Activated naive CD8-positive, alpha-beta T cell treated with anti-CD3 and anti-CD28 coated beads for 36 hours (primary cell): ENCODE measurements at places on chromosomes 6 and 20.

- no peak for DNase-seq
Measured at GRCh38 chr6:85458184-85458583, 8.3 kb downstream of the NT5E start.

- DNase-seq: no peak
Measured at GRCh38 chr6:160041608-160042007, 72.7 kb downstream of the IGF2R start.

- no peak for DNase-seq
Measured at GRCh38 chr6:140480852-140481251, 1106.4 kb upstream of the CITED2 start.

DNA sequence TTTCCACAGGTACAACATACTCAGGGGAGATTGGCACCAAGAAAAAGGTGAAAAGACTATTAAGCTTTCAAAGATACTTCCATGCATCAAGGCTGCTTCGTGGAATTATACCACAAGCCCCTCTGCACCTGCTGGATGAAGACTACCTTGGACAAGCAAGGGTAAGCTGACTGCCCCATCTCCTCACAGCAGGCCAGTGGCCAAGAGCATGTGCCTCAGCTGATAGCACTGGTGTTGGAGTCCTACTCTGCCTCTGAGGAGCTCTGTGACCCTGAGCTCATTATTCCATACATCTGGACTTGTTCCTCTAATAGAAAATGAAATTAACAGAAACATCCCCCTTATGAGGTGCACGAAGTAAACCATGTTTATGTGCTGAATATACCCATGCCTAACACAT is 102.8 kb downstream of the MTFR2 start:
- no peak for DNase-seq

- DNase-seq: no peak
Measured at GRCh38 chr6:106617302-106617701, 12.0 kb downstream of the RTN4IP1 start.

DNA sequence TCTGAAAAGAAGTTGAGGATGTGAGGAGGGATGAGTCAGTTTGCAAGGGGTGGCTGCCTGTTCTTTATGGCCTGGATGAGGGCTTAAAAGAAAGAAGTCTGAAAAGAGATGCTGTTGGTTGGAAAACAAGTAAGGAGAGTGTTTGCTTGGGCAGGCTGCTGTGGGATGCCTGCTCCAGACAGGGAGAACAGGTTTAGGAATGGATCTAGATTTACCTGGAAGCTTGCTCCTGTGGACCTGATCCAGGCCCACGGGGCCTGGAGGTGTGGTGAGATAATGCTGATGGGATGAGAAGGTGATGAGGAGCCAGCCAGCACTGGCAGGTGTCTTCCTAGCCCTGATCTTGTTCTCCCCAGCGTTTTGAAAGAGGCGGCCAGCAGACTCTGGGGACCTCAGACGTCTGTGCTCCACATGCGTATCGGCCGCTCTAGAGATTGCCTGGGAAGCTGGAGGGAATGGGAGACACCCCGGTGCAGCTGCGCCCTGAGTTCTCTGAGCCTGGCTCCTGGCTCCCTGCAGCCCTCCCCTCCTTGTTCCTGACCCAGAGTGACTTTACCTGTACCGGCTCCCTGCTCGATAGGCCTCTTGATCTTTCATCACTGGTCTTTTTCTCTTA is 331.3 kb downstream of the ZFAND3 start:
- no peak for DNase-seq

DNA sequence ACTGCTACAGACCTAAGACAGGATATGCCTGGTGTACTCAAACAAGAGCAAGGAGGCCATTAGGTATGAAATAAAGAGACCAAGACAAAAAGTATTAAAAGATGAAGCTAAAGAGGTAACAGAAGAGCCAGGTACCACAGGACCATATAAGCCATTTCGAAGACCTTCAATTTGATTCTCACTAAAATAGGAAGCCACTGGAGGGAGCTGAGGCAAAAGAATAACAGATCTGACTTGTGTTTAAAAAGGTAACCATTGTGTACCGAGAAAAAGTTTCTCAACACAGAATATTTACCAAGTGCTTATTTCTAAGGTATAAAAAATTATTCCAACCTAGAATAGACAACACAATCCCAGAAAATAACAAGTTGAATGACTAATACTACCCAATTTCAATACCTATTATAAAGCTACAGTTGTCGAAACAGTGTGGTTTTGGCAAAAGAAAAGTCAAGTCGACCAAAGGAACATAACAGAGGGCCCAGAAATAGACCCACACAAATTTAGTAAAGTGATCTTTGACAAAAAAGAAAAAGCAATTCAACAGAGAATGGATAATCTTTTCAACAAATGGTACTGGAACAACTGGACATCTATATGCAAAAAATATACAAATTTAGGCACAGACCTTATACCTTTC is 125.3 kb upstream of the DST start:
- DNase-seq: no peak

GRCh38 chr6:167450626-167451025 is 125.7 kb downstream of the TTLL2 start:
- no peak for DNase-seq

GRCh38 chr20:41072190-41072863 is 43.7 kb downstream of the TOP1 start:
- no peak for DNase-seq

DNA sequence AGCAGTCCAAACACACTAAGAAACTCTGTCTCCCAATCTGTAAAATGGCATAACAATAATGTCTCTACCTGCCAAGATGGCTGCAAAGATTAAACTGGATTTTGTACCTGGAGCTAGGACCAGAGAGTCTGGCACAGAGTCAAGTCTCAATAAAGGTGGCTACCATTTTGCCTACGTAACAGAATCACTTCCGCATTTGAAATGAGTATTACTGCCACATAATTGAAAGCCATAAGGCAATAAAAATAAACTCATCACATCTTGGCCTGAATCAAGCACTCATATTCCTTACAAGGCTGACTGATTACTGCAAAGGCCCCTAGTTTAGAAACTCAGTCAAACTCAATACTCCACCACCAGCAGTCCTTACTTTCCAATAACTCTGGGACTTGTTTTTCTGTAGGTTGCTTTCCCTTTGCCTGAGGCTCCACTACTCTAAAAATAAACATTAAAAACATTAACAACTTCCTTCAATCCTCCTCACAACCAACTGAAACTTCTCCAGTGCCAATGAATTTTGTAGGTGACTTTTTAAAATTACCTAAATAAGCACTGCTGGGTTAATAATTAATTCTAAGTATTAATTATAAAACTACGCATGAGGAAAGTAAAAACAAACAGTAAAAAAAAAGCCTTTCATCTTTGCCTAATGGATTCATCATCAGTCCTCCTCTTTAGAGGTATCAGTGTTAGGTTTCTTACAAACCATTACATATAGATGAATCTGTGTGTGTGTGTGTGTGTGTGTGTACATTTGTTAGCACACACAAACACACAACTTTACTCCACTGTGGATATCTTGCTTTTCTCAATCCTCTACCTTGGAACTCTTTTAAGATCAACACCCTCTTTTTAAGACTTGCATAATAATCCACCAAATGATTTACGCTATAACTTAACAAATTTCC is 3.7 kb downstream of the KIF16B start:
- DNase-seq: no peak

DNA sequence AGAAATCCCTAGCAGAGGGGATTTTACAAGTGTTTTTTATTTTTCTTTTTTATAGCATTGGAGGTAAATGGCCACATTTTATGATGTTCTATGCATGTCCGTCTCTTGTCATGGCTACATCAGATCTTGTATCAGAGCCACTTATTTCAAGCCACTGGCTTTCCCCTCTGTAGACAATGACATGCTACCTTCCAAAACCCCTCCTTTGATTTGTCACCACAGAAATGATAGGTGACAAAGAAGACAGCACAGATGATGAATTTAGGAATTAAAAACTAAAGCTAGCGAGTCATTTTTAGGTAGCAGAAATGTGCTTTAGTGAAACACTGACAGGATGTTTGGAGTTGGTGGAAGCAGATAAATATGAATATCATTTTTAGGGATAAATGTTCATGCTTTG is 20.8 kb downstream of the PLCB1 start:
- no peak for DNase-seq
